ENCODE measurements at places on chromosomes 6 and 20.

GRCh38 chr6:3283641-3284435 lies 25.1 kb downstream of the PSMG4 start:
- DNase-seq, result no peak

DNA sequence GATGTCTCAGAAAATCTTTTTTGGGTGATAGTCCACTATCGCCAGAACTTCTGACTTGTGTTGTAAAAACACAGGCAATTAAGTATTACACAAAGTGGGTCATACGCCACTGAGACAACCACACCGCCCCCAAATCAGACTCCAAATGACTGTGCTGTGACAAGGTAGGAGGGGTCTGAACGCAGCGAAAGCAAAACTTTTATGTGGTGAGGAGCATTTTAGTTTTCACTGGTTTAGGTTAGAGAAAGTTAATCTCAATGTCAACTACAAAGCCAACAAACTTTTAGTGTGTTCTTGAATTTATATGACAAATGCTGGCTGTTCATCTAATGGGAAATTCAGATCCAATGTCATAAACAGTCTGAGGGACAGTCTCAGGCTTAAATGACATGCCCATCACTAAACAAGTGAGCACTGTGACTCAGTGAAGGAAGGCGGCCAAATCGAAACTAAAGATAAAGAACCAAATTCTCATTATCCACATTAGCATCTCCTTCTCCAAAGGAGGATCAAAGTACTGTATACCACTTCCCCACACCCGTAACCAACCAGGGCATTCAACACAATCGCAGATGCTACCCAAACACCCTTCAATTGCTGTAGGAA lies 186.7 kb downstream of the GJA10 start:
- no peak for DNase-seq

GRCh38 chr6:106995640-106996039 lies 21.1 kb upstream of the CD24 start:
- DNase-seq, result no peak

GRCh38 chr6:152087096-152087495 lies 279.6 kb downstream of the ESR1 start:
- no peak for DNase-seq

GRCh38 chr6:13863699-13864155 lies 49.4 kb upstream of the MCUR1 start:
- no peak for DNase-seq

DNA sequence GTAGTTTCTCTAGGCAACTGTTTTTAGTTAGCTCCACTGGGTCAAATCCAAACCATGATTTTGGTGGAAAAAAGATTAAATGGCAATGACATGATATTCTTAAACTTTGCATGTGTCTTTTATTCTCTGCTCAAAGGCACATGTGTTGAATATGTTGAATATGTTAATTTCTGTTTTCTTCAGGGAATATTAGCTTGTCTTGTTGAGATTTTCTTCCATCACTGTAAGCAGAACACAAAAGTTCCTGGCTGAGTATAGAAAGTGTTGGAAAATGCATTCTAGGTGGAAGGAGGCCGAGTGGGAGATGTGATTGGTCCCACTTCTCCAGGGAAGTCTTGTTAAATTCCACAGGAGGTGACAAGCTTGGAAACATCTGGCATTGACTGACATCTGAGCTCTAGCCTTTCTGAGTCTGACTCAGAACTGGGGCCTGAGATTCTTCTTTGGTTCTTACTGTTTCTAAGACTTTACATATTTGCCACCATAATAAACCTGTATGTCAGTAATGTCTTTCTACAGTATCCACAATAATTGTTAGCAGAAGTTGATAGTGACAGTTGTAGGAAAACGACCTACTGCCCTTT lies 81.1 kb downstream of the LAMA4 start:
- DNase-seq, result no peak

DNA sequence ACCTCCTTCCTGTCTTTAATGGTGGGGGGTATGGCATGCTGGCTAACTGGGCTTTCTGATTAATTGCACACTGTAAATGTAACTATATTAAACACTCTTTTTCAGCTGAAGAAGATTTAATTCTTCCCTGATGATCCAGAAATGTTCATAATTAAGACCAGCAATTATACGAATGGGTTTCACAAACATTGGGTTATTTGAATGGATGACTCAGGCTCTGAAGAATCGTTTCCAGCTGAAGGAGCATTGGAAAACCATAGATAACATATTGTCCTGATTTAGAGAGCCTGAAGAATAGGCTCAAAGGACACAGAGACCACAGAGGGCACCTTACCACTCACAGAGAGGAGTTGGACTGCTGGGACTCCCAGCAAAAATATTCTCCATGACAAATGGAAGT lies 130.7 kb upstream of the SSTR4 start:
- DNase-seq, result no peak

GRCh38 chr6:139126931-139127330 lies 7.9 kb upstream of the HECA start:
- no peak for DNase-seq

Data from NCI-H460 (cell line).